ENCODE measurements at places on chromosomes 2 and 18.

GRCh38 chr2:201955702-201956141 lies 77.9 kb upstream of the FZD7 start:
- no peak for DNase-seq

DNA sequence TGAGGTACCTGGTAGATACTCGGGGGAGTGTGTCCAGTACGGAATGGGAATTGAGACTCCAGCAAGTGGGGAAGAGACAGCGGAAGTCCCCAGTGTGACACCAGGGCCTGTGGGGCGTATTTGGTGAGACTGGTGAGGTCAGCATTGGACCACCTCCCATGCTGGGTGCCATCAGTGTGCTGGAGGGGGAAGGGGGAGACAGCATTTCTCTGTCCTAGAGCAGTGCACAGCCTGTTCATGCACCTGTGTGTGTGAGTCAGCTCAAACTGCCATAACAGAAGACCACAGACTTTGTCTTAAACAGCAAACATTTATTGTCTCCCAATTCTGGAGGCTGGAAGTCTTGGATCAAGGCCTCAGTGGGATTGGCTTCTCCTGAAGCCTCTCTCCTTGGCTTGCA lies 301.8 kb downstream of the GBX2 start:
- DNase-seq, result no peak

GRCh38 chr2:143158551-143159485 lies 29.6 kb downstream of the ARHGAP15 start:
- no peak for DNase-seq

DNA sequence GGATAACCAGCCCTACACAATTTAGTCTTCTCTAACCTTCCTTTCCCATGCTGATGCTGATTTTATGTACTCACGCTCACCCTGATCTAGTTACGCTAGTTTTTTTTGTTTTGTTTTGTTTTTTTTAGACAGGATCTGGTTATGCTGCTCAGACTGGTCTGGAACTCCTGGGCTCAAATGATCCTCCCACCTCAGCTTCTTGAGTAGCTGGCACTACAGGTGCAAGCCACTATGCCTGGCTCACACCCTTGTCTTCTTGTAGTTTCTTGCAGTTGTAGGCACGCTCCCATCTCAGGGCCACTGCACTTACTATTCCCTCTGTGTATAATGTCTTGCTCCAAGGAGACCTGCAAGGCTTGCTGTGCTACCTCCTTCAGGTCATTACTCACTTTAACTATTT lies 6.2 kb downstream of the PELI1 start:
- DNase-seq, result no peak

DNA sequence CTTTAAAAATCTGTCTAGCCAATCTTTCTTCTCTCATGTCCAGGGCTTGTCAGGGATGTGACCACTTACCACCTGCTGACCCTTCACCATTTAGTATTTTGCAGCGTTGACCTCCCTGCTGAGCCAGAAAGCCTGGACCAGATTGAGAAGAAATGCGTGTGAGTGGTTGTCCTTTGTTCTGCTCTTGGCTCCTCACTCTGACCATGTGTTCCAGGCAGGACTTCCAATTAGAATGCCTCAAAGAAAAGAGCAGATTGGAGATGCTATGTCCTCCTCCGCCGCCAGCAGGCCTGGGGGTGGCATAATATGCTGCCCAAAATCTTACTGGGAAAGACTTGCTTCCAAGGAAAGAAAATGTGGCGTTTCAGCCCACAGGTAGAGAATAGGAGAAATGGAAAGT lies 894.1 kb downstream of the SLC4A3 start:
- DNase-seq, result no peak

GRCh38 chr2:150410809-150411208 lies 76.7 kb downstream of the RND3 start:
- no peak for DNase-seq

DNA sequence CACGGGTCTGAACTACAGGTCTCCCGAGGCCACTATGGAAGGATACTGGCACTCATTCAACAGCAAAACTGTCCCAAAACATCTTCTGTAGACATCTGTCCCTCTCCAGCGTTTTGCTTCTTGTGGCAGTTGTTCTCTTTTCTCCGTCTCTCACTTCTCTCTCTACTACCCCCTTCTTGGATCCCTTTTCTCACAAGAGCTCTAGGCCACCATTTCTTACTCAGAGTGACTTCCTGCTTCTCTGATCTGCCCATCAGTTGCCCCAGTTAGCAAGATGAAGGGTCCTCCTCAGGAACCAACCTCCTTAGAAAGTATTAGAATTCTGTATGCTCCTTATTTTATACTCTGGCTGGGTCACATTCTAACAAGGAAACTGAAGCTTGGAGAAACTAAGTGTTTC lies 32.6 kb downstream of the BCL2 start:
- DNase-seq, result no peak

DNA sequence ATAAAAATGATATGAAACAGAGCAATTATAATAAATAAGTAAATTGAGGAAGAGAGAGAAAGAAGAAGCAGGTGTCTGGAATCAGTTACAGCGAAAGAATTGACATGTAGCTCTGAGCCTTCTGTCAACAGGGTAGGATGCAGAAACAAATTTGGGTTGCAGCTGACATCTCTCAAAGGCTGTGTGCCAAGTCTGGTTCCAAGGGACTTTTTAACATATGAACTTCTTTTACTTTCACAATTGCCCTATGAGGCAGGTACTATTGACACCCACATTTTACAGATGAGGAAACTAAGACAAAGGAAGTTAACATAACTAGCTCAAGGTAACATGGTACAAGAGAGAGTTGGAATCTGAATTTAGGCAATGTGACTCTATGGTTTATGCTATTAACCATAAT lies 260.0 kb downstream of the ASXL3 start:
- DNase-seq, result peak; percentile 46

- DNase-seq, result no peak
Observed at GRCh38 chr18:27808683-27809082, 368.2 kb downstream of the CDH2 start.

DNA sequence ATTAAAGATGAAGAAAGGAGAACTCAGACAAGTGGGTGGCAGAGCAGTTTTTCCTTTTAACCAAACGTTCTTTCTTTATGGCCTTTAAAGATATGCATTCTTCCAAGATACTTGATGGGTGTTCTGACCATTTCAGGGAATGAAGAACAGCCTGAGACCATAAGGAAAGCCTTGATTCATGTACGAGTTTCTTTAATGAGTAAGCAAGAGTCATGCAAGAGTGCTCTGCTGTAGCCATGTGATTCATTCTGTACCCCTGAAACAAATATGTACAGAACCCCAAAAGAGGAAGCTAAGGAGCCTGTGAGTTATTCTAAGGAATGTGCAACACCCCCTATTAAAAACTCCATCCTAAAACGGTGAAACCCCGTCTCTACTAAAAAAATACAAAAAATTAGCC lies 372.8 kb downstream of the MTX2 start:
- no peak for DNase-seq

DNA sequence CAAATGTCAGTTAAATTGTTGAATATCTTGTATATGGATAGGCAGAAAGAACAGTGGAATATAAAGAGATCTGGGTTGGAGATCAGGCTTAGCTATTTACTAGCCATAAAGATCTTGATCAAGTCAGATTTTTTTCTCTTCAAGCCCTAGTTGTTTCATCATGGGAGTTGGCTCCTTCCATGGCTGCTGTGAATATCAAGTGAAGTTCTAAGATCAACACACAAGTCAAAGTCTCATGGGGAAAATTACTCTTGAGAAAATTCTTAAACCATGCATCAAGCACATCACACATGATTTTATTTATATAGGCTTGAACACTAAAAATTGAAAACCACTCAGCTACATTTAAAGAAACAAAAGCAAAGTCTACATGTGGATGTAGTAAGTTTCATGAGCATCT lies 79.8 kb downstream of the C1D start:
- DNase-seq, result no peak

- peak; percentile 8 for DNase-seq
Observed at GRCh38 chr2:170361090-170361936, 183.4 kb downstream of the MYO3B start.

- DNase-seq, result no peak
Observed at GRCh38 chr2:199775267-199775666, 75.7 kb downstream of the FTCDNL1 start.

DNA sequence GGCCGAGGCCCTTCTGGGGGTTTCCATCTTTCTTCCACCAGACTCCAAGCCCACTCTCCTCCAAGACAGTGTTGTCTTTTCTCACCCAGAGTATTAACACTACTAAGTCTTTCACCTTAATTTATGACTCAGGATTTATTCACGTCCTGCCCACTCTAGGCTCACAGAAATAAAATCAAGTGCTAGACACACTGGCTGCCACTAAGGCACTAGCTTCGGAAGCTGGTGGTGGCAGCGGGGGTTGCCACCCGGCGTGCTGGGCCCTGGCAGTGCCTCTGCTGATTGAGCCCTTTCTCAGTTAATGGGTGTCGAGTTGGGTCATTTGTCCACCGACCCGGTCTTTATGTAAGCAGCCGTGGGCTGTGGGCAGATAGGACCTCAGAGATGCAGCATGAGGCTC lies 93.6 kb upstream of the FZD5 start:
- no peak for DNase-seq

DNA sequence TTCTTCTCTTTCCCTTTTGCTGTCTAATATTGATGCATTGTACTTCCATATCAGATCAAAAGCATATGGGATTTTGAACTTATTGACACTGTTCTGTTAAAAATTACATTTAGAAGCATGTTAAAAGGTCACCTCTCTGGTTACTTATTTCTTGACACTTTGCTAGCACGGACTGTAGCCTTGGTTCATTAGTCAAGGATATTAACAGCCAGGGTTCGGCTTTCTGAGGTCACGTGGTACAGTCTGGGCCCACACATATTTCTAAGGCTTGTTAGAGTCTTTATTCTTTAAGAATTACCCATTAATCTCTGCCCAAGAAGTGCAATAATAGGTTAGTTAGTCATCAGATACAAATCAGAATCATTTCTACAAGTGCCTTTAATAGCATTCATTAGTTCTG lies 1035.8 kb upstream of the FANCL start:
- no peak for DNase-seq

DNA sequence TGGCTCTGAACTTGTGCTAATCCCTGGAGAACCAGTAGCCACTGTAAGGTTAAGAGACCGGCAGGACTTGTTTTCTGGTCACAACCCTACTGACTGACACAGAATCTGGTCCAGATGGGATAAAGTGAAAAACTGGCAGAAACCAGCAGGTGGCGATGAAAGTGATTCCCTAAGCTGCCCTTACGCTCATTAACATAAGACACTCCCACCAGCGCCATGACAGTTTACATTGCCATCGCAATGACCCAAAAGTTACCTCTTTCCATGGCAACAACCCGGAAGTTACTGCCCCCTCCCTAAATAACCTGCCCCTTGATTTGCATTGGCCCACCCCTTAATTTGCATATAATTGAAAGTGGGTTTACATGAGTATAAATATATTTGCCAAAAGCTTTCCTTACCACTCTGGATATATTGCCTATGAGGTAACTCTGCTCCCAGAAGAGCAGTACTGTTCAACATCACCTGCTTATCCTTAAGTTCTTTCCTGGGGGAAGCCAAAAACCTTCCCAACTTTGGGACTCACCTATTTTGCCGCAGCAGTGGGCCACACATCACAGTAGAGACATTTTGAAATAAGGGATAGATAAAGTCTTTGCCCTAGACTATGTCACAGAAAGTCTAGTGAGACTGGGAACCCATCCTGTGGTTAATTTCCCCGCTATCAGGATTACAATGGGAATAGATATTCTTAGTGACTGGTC lies 35.8 kb upstream of the AFF3 start:
- no peak for DNase-seq

GRCh38 chr2:161243312-161243711 lies 64.9 kb upstream of the PSMD14 start:
- DNase-seq, result no peak

DNA sequence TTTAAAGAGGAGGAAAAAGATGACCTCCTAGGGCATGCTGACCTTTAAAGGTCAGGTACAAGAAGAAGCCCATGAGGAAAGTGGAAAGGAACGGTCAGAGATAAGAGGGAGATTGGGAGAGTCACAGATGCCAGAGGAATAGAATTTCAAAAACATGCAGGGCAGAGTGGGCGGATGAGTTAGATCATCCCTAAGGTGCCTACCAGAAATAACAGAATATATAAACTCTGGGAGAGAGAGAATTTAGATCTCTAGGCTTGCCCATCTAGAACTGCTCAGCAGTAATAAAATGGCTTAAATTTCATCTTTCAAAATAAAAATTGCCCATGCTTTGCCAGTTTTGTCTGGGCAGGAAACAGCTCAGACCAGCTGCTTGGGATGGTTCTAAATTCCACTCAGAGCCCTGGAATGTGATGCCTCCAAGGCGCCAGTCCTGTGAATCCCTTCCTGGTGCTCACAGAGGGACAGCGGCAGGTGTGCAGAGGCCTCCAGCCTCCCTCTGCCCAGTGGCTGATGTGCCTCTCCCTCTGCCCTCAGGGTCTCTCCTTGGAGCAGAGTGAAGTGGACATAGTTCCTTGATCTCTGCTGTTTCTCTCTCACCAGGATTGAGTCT lies 130.9 kb downstream of the ANTXR1 start:
- no peak for DNase-seq

DNA sequence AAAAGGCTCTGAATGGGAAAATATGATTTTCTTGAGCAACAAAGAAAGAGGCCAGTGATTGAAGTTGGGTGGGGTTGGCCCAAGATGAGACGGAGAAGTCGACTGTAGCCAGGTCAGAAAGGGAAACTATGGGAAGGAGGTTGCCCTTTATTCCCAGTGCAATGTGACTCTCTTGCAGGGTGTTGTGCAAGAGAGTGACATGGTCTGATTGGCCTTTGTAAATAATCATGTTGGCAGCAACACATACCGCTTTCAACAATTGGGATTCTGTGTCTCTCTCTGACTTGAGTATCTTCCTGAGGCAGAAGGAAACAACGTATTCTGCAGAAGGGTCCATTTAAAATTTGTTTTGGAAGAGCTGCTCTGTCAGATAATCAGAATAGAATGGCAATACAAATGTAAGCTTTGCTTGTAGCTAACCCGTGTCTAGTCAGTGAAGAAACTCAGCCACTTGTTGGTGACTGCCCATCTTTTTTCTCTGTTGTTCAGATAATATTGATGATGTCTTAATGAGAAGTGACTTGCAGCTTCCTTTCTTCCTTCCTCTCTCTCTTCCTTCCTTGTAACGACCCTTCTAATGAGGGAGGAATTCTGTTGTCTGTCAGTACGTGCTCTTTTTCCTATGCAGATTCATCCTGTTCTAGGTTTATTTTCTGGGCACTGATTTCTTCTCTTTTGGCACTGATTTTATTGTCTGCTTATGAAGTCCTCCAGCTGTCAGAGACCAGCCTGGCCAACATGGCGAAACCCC lies 311.0 kb upstream of the FAM98A start:
- DNase-seq, result no peak

DNA sequence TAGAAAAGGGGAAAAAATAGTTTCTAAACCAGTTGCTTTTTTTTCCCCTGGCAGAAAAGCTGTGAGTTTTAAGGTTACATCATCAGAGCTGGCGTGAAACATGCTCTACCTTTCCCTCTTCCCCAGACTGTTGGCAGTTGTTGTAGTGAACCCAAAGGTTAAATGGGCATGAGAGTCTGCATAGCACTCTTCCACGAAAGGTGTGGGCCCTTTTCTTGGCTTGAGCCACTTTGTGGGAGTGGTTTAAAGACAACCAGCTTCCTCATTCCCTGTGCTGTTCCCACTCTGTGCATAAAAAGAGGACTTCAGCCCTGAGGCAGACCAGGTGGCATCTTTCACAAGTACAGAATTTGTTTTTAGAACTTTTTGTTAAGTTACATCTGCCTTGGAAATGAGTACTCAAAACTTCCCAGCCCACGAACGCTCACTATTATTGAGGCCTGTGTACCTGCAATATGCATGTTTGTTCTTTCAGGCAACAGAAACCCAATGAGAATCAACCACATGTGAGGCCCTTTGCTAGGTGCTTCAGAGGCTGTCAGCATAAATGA lies 243.8 kb downstream of the BABAM2 start:
- no peak for DNase-seq
